Activated CD4-positive, alpha-beta T cell treated with anti-CD3 and anti-CD28 coated beads, Interleukin-2, amount 50 U/mL, for 16 hours (primary cell): ENCODE measurements at places on chromosomes 13 and 19.

GRCh38 chr19:35207391-35207871 is 21.1 kb downstream of the FAM187B start:
- DNase-seq, result peak; percentile 23

- DNase-seq, result no peak
Observed at GRCh38 chr13:66427458-66427861, 802.7 kb downstream of the PCDH9 start.

- DNase-seq, result no peak
Observed at GRCh38 chr13:89490661-89491060, 1819.5 kb downstream of the SLITRK5 start.

GRCh38 chr19:2081873-2082810 is 14.0 kb downstream of the MOB3A start:
- peak; percentile 71 for DNase-seq

- DNase-seq, result no peak
Observed at GRCh38 chr19:46925548-46925950, 64.8 kb downstream of the ARHGAP35 start.

GRCh38 chr13:29905845-29906244 is 55.4 kb upstream of the UBL3 start:
- no peak for DNase-seq

DNA sequence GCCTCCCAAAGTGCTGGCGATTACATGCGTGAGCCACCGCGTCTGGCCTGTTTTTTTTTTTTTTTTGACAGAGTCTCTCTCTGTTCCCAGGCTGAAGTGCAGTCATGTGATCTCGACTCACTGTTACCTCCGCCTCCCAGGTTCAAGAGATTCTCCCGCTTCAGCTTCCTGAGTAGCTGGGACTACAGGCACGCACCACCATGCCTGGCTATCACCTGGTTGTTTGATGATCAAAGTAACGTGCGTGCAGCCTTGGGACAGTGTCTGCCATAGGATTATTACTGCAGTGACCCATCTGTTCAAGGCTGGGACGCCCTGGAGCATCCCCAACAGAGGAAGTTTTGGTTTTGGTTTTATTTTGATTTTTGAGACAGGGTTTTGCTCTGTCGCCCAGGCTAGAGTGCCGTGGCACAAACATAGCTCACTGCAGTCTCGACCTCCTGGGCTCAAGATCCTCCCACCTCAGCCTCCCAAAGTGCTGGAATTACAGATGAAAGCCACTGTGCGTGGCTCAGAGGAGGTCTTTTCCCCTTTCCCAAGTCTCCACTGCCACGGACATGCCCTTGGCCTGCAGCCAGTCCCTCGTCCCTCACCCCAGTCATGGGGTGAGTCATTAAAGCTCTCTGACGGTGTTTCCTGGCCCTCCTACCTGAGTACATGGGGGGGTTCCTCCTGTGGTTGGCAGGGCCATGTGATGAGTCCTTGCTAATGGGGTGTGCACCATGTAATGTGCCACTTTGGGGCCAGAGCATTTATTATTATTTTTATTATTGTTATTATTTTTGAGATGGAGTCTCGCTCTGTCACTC is 65.6 kb downstream of the IER2 start:
- peak; percentile 23 for DNase-seq

GRCh38 chr19:55034751-55035150 is 3.3 kb downstream of the GP6 start:
- no peak for DNase-seq

DNA sequence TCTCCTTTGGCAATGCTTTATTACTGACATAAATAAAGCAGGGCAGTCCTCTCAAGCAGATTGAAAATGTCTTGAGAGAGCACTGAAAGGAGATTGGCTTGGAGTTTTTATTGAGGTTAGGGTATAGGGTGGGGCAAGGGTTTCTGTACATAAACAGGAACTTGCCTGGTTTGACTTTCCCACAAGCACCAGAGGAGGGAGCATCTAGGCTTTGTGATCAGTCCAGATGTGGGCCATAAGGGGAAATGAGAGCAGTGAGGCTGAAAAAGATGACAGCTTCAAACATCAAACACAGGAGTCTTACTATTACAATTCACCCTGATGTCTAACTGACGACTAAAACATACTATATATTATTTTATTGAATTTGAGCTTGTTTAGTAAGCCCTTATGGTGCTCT is 260.9 kb downstream of the MTUS2 start:
- DNase-seq, result no peak

GRCh38 chr13:94946039-94946438 is 233.7 kb upstream of the SOX21 start:
- DNase-seq, result no peak

DNA sequence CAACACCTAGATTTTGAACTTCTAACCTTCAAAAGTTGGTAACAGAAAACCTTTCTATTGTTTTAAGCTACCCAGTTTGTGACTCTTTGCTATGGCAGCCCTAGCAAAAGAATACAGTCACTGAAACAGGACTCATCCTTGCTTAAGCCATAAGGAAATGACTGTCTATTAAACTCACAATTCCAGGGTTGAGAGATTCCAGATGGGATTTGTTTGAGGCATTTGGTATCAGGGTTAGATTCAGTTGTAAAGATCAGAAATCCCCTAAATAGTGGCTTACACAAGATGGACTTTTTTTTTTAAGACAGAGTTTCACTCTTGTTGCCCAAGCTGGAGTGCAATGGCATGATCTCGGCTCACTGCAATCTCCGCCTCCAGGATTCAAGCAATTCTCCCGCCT is 41.1 kb upstream of the RGCC start:
- no peak for DNase-seq
